ENCODE measurements at places on chromosomes 3 and 15. TPM values are rescaled to one million over a fixed set of nuclear protein-coding genes. Genes with fewer than 3 reads are reported as not detected.

Gene AMT
- total RNA-seq = 33.0 TPM

Gene RTP4
- 4.5 TPM for total RNA-seq

Gene TNIK
- total RNA-seq = 8.8 TPM

Gene ATP13A5
- total RNA-seq = not detected

Gene MGLL
- 37.7 TPM for total RNA-seq

Gene PDHB
- total RNA-seq = 155 TPM

DNA sequence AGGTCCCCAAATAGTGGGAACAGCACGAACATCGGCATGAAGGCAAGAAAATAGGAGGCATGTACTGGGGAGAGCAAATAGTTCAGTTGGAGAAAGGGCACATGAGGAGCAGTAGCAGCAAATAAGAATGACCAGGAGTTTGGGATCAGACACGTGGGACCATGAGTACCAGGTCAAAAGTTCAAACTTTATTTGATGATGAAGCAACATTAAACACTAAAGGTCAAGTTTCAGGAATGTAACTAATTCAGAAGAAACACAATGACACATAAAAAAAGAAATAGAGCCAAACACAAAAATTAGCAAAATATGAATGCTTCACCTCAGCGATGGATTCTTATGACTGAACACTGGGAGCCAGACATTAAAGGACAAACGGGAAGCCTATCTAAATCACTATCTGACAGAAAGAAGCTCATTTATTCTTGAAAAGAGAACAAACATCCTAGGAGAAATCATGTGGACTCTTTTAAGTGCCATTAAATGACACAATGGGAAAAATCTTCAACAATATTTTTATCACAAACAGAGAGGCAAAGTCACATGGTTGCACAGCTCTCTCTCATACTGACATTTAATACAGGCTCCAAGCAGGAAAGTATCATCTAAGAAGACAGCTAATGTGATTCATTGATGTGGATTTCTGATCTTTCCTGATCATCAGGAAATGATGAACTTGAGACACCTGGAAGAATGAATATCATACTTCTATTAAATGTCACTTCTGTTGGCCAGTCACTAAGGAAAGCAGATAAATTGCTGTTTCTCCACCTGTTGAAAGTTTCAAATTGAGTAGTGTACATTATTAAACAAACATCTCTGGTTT is 216.9 kb upstream of the THBS1 start:
- no peaks in the 10 kb centered on the region for H3K36me3 ChIP-seq
- H3K27me3 ChIP-seq = no peaks in the 10 kb centered on the region

GRCh38 chr3:32817558-32818228 is at the start of gene TRIM71:
Gene TRIM71 (plus strand): TSS chr3:32817997. CDS start chr3:32818081, 84 bp downstream.
- H3K27ac ChIP-seq = no peak within 1 kb of the TSS
- H3K36me3 ChIP-seq = no peaks in the 10 kb centered on the region
- peaks cover 52% of the 10 kb centered on the region for H3K27me3 ChIP-seq

- no peak overlapping the region for H3K4me3 ChIP-seq
- DNase-seq = no peak
- H3K27me3 ChIP-seq = no peaks in the 10 kb centered on the region
- no peaks in the 10 kb centered on the region for H3K36me3 ChIP-seq
Observed at GRCh38 chr3:10632741-10633140, 127.4 kb upstream of the ATP2B2 start.

DNA sequence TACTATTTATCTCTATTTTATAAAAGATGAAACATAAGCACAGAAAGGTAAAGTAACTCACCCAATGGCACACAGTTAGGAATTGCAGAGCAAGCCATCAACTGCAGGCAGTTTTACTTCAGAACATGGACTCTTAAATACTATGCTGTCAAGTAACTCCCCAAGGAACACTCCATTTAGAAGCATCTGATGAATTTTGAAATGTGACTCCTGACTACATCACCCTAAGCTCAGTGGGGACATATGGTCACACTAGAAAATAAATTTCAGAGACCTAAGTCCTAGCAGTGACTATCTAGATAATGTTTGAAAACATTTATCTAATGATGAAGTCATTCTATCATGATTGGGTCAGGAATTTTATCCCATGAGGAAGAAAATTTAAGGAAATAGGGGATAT is 272.8 kb upstream of the ARRDC4 start:
- no peaks in the 10 kb centered on the region for H3K4me1 ChIP-seq
- H3K27ac ChIP-seq = no peak overlapping the region
- H3K4me3 ChIP-seq = no peak overlapping the region
- no peaks in the 10 kb centered on the region for H3K27me3 ChIP-seq
- no peaks in the 10 kb centered on the region for H3K36me3 ChIP-seq
- no peak for DNase-seq

GRCh38 chr3:194346621-194347020 is 4.5 kb downstream of the CPN2 start:
- no peaks in the 10 kb centered on the region for H3K36me3 ChIP-seq
- H3K27me3 ChIP-seq = no peaks in the 10 kb centered on the region
- H3K4me3 ChIP-seq = no peak overlapping the region
- H3K4me1 ChIP-seq = no peaks in the 10 kb centered on the region
- no peak overlapping the region for H3K27ac ChIP-seq

DNA sequence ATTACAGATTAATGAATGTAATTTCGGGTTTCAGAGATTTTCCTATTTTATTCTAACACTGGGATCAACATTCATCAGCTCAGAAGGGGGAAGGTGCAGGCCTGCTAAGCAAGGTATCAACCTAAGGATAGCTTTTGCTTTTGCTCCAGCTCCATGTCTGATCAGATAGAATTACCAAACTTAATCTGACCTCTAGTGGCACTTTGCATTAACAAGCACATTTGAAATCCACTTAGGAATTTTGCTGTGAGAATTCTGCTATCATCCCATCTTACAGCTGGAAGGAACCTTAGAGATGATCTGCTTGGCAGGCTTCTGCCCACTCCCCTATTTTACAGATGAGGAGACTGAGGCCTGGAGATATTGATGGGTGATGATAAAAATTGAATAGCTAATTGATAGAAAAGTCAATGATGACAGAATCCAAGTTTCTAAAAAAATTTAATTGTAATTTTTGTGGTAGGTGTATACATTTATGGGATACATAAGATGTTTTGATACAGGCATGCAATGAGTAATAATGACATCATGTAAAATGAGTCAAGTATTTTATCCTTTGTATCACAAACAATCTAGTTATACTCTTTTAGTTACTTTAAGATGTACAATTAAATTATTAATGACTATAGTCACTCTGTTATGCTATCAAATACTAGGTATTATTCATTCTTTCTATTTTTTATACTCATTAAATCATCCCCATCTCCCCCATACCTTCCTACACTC is 209.2 kb upstream of the ZPLD1 start:
- no peaks in the 10 kb centered on the region for H3K27me3 ChIP-seq
- no peak overlapping the region for H3K4me3 ChIP-seq
- no peaks in the 10 kb centered on the region for H3K36me3 ChIP-seq
- H3K27ac ChIP-seq = no peak overlapping the region
- no peak for DNase-seq

DNA sequence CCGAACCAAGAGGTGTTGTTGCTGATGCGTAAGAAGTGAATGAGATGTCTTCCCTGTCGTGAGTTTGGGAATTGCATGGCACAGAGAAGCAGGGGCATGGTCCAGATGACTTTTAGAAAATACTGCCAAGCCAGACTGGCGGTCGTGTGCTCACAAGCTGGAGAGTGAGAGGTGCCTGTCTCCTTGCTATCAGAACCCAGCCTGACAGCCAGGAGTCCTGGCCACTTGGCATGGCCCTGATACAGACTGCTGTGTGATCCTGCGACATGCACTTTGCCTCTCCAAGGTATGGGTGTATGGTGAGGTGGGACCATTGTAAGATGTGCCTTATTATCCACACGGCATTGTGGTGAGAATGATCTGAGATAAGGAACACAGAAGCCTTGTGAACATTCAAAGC is 93.0 kb downstream of the SMAD3 start:
- no peak overlapping the region for H3K27ac ChIP-seq
- H3K36me3 ChIP-seq = no peaks in the 10 kb centered on the region
- DNase-seq = no peak
- H3K27me3 ChIP-seq = no peaks in the 10 kb centered on the region

- H3K27ac ChIP-seq = no peak overlapping the region
- H3K36me3 ChIP-seq = no peaks in the 10 kb centered on the region
- H3K27me3 ChIP-seq = no peaks in the 10 kb centered on the region
- H3K4me1 ChIP-seq = no peaks in the 10 kb centered on the region
Observed at GRCh38 chr3:6062261-6063187, 798.4 kb upstream of the GRM7 start.

- H3K36me3 ChIP-seq = peaks cover 19% of the 10 kb centered on the region
- H3K27me3 ChIP-seq = no peaks in the 10 kb centered on the region
- peaks cover 7% of the 10 kb centered on the region for H3K4me1 ChIP-seq
- DNase-seq = no peak
- H3K4me3 ChIP-seq = peak overlapping the region; percentile 73
- H3K27ac ChIP-seq = no peak overlapping the region
Observed at GRCh38 chr15:65028338-65028737, 1.1 kb downstream of the MTFMT start.

- no peaks in the 10 kb centered on the region for H3K36me3 ChIP-seq
- H3K27me3 ChIP-seq = no peaks in the 10 kb centered on the region
- DNase-seq = peak; percentile 82
- H3K27ac ChIP-seq = no peak overlapping the region
Observed at GRCh38 chr3:189148081-189148507, 23.7 kb upstream of the TPRG1 start.

DNA sequence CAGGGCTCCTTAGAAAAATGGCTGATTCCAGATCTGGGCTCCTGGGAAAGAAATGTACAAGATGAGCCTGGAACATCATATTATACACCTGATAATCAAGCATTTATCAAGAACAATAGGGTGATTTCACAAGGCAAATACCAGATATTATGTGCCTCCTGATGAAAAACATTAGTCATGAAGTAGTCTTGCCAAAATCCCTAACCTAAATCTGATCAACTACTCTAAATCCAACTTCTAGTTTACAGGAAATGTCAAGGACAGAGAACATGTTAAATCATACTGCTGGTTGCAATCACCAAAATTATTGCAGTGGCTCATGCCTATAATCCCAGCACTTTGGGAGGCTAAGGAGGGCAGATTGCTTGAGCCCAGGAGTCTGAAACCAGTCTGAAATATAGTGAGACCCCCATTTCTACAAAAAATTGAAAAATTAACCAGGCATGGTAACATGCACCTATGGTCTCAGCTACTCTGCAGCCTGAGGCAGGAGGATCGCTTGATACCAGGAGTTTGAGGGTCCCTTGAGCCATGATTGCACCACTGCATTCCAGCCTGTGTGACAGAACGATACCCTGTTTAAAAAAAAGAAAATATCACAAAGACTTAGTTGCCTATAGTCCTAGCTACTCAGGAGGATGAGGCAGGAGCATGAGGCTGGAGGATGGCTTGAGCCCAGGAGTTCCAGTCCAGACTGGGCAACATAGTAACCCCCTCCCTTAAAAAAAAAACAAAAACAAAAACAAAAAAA is 34.9 kb upstream of the ATP13A3 start:
- no peaks in the 10 kb centered on the region for H3K36me3 ChIP-seq
- DNase-seq = no peak
- H3K4me3 ChIP-seq = no peak overlapping the region
- H3K27ac ChIP-seq = peak overlapping the region; percentile 65

GRCh38 chr3:40073310-40074007 is 236.0 kb upstream of the EIF1B start:
- no peaks in the 10 kb centered on the region for H3K4me1 ChIP-seq
- no peak overlapping the region for H3K4me3 ChIP-seq
- no peak overlapping the region for H3K27ac ChIP-seq

DNA sequence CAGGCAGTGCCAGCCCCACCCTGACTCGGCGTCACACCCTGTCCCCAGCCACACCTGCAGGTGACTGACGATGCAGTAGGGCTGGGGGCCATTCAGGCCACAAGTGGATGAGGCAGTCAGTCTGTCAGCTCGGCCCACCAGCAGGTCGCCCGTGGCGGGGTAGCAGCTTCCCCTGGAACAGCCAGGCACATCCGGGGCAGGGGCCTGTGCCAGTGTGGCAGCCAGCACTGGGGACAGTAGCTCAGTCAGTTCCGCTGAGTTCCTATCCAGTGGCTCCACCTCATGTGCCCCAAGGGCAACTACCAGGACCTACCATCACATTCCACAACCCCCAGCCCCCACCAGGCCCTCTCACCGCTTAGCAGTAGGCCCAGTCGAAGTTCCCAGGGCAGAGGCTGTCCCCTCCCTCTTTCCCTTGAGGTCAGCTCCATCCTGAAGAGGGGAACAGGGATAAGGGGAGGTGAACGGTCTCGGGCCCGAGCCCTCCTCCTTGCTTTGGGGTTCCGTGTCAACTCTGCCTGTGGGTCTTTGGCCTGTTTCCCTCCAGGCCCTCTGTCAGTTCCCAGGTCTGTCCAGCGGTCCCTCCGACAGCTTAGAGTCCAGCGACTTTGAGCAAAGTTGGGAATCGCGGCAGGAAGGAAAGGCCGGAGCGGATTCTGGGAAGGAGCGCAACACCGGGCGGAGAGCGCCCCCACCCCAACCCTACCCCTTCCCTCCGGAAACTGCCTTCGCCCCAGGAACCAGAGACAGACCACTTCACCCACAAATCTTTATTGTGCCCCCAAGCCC is at the start of gene LAMB2:
LAMB2 (minus strand) TSS at position 614 of the 789 bp plus-strand sequence; CDS start at position 431, 183 bp downstream.
- peaks cover 34% of the 10 kb centered on the region for H3K36me3 ChIP-seq
- peak; percentile 83 for DNase-seq
- no peaks in the 10 kb centered on the region for H3K27me3 ChIP-seq
- peak within 1 kb of the TSS; percentile 86 for H3K27ac ChIP-seq
- peak within 1 kb of the TSS; percentile 92 for H3K4me3 ChIP-seq

GRCh38 chr15:38555686-38556334 is 8.8 kb downstream of the RASGRP1 start:
- H3K4me1 ChIP-seq = no peaks in the 10 kb centered on the region
- H3K4me3 ChIP-seq = no peak overlapping the region
- no peak for DNase-seq
- H3K27me3 ChIP-seq = no peaks in the 10 kb centered on the region
- H3K27ac ChIP-seq = no peak overlapping the region

DNA sequence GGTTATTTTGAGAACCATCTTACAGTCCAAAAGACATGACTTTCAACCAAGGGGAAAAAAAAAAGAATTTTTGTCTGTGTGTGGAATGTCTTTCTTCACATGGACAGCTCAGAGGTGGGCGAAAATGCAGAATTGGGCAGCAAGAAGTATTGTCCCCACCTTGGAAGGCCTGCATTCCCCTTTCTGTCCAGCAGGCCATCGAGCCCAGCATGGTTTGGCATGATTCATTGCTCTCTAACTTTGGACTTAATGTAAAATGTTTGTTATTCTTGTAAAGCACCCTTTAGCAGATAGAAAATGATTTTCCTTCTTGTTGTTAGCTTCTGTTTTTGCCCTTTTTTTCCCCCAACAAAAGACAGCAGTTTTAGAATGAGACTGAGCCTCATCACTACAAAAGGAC is 12.4 kb downstream of the MYO1E start:
- H3K27me3 ChIP-seq = no peaks in the 10 kb centered on the region
- DNase-seq = no peak
- no peaks in the 10 kb centered on the region for H3K36me3 ChIP-seq
- no peak overlapping the region for H3K4me3 ChIP-seq
